ENCODE measurements at places on chromosomes 3 and 15.

DNA sequence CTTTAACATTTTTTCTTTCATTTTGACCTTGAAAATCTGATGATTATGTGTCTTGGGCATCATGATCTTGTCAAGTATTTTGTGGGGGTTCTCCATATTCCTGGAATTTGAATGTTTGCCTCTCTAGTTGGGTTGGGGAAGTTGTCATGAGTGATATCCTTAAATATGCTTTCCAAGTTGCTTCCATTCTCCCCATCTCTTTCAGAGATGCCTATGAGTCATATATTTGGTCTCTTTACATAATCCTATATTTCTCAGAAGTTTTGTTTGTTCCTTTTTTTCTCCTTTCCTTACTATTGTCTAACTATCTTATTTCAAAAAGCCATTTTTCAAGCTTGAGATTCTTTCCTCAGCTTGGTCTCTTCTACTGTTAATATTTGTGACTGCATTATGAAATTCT is 69.0 kb upstream of the CCDC80 start:
- DNase-seq: no peak

DNA sequence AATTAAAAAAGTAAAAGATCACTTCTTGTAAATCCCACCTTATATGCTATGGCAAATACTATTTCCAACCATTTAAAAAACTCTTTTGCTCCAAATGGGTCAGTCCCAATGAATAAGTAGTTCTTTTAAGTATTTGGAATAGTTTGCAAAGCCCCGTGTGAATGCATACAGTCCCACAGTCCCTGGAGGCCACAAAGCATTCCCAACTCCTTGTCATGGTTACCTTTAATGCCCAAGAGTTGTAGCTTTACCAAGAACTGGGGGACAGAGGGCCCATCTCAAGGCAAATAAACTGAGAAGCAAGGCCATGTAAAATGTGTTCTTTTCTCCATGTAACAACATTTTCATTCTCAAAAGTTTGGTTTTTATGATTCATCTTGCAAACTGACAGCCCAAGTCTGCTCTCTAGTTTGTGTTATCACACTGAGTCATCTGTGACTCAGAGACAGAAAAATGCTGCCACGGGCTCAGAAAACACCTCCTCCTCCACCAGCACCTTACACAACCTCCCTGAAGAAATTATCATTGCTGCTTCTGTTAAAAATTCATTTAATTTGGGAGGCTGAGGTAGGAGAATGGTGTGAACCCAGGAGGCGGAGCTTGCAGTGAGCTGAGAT is 336.2 kb downstream of the ERC2 start:
- DNase-seq: no peak

- DNase-seq: no peak
These were observed 28.9 kb downstream of the GRAMD1C start for GRCh38 chr3:113867506-113867905.

DNA sequence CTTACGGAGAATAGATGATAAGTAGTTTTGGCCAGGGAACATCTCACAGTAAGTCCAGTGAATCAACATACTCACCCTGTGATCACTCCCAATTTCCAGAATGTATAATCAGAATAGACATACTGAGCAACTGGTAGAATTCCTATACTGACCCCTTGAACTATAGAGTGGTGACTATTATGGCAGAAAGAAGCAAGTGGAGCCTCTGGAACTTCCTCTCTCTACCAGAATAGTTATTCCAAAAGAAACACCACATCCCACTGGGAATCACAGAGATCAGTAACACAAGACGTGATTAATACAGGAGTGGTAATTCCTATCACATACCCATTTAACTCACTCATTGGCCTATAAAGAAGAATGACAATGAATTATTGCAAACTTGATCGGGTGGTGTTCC is 50.1 kb upstream of the TRIM42 start:
- no peak for DNase-seq

- no peak for DNase-seq
These were observed 32.9 kb upstream of the MGLL start for GRCh38 chr3:127855246-127855645.

Data from stimulated activated CD4-positive, alpha-beta T cell treated with anti-CD3 and anti-CD28 coated beads, Interleukin-15, amount 100 ng/mL, for 1 hour (primary cell).